ENCODE measurements at places on chromosomes 1 and 21. TPM values are rescaled to one million over a fixed set of nuclear protein-coding genes. Genes with fewer than 3 reads are reported as not detected.
A peak's percentile ranks its signal among the peaks of the same experiment; 100 is the strongest.

GRCh38 chr21:26137379-26138060 is 33.0 kb downstream of the APP start:
- no peak for DNase-seq

DNA sequence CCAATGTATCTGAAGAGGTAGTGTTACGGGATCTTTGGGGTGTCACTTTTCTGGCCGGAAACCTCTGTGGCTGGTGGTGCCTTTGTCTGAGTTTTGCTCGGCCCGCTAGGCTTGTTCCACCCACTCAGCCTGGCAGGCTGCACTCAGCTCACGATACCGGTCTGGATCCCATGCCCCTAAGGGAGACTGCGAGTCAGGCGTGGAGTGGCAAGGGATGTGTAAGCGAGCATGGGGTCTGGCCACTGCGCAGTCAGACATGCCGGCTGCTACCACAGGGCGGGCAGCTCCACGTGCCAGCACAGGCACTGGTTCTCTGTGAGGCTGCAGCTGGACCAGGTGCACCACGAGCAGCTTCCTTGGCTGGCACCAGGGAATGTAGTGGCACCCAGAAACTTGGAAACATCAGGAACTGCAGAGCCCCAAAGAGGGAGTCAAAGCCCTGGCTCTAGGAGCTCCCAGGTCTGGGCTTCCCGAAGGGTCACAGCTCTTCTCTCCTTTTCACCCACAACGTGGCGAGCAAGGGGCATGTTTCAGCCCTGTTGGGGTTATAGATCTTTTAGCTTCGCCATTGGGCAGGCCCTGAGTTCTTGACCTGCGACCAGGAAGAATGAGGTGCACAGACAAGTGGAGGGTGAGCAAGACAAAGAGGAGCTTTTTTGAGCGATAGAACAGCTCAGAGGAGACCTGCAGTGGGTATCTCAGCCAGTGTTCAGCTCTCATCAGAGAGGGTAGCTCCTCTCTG is 23.8 kb upstream of the LRRC8C start:
- peak; percentile 79 for DNase-seq

DNA sequence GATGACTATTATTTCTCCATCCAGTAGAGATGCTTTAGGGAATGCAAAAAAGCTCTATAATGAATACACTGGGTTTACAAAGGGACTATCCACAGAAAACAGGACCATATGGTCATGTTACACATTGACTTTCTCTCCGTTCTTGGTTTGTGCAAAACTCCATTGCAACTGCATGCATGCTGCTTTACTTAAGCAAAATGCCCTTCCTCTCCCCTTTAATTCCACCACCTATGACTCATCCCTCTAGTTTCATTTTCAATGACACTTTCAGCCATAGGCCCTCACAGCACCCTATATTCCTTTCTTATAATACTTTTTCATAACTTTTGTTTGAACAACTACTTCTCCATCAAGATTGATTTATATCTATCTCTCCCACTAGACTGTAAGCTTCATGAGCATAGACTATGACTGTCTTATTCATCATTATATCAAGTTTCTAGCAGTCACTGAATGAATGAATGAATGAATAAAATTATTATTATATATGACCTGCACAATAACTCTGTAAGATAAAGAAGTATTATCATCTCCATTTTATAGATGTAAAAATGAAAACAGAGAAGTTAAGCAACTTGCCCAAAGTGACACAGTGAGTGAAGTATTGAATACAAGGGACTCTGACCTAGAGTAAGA is 248.9 kb downstream of the PLPP3 start:
- DNase-seq = peak; percentile 2

- peak; percentile 53 for DNase-seq
Observed at GRCh38 chr1:117657031-117657430, 51.2 kb downstream of the TENT5C start.

- no peak for DNase-seq
Observed at GRCh38 chr1:169949139-169949538, 55.4 kb upstream of the SCYL3 start.

GRCh38 chr21:31347435-31348032 is 3.5 kb upstream of the TIAM1 start:
- DNase-seq = no peak

DNA sequence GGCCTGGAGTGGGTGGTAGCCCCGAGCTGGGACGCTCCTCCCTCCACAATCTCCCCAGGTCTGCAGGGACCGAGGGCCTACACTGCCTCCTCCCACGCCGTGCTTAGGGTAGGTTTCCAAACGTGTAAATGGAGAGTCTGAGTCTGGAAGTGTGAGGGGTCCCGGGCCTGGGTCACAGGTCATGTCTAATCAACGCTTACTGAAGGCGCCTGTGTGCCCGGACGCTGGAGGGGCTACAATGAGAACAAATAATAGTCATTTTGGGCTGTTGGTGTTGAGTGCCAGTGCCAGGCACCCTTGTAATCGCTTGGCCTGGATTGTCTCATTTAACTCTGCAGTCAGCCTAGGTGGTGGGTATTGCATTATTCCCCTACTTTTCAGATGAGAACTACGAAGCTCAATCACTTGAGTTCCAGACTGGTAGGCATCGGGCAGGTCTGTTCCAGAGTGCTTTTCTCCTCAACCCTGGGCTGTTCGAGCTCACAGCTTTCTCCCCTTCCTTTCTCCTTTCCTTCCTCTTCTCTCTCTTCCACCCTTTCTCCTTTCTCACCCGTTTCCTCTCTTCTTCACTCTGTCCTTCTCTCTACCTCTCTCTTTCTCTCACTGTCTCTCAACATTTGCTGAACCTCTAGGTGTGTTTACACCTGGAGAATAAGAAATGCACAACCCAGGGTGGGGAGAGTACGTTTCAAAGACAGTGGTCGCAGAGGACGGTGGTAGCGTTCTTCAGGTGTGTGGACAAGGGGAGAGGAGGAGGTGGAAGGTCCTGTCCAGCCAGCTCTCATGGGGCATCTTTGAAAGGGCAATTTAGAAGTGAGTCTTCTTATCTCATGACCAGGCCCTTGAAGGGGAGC is 883 bp downstream of the SLC66A1 start:
- DNase-seq = no peak

GRCh38 chr1:61119085-61119484 is 36.7 kb downstream of the NFIA start:
- peak; percentile 5 for DNase-seq

- no peak for DNase-seq
Observed at GRCh38 chr1:65269612-65270011, 39.7 kb upstream of the DNAJC6 start.

GRCh38 chr1:37533317-37534093 is 18.9 kb upstream of the MEAF6 start:
- no peak for DNase-seq

DNA sequence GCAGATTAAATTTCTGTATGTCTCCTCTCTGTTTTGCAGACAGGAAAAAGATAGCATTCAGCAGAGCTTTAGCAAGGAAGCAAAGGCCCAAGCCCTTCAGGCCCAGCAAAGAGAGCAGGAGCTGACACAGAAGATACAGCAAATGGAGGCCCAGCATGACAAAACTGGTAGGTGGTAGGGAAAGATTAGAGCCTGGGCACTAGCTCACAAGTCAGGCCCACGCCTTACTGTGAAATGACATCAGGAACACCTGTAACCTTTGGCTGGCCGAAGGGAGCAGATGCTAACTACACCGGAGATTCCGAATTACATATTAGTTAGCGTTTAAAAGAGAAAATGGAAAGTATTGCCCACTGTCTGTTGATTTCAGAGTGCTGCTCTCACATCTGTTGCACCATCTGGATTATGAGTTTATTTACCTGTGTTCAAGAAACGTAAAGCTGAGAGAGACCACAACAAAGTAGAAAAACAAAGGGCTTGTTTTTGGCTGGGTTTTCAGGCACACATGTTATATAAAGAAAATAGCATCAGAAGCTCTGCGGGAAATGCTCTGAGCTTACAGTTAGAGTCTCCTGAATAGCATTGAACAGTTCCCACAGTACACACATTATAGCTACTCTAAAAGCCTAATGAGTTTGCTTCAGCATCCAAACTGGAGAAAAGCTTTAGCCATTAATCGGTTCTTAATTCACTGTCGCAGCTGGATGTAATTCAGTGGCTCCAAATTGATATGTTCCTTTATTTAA is 160.0 kb downstream of the SDCCAG8 start:
- DNase-seq = no peak

- no peak for DNase-seq
Observed at GRCh38 chr1:174393885-174394284, 53.9 kb upstream of the GPR52 start.

GRCh38 chr1:229756666-229757065 is 130.6 kb downstream of the URB2 start:
- no peak for DNase-seq

GRCh38 chr1:43284065-43284464 is 1.3 kb downstream of the C1orf210 start:
- DNase-seq = no peak

GRCh38 chr1:14996133-14997050 is 157.2 kb upstream of the TMEM51 start:
- DNase-seq = no peak

GRCh38 chr1:53633073-53633704 is 105.8 kb downstream of the GLIS1 start:
- no peak for DNase-seq

- DNase-seq = no peak
Observed at GRCh38 chr1:111270771-111271463, 19.7 kb upstream of the CHIA start.

DNA sequence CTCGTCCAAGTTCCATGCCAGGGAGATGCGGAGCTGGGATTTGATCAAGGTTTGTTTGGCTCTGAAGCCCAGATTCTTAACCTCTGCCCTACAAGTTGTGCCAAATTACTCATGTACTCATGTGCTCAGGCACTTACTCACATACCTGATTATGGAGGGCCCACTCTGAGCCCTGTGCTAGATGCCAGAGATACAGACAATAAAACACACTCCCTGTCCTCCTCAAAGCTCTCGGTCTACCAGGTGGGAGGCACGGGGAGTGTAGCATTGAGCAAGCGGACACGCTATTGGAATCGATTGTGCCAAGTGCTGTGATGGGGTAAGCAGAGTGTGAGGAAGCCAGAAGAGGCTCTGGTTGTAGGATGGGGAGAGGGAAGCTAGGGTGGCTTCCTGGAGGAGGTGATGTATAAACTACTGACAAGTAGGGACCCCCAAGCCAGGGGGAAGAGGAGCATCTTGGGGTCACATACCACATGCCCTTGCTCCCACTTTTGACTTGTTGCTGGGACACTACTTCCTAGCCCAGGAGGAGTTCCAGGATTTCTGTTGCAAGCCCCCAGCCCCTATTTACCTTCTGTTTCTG is 49.8 kb upstream of the IFNLR1 start:
- no peak for DNase-seq

GRCh38 chr1:97827887-97828286 is 92.9 kb downstream of the DPYD start:
- DNase-seq = peak; percentile 10

- no peak for DNase-seq
Observed at GRCh38 chr1:202049129-202049528, 38.7 kb downstream of the ELF3 start.

DNA sequence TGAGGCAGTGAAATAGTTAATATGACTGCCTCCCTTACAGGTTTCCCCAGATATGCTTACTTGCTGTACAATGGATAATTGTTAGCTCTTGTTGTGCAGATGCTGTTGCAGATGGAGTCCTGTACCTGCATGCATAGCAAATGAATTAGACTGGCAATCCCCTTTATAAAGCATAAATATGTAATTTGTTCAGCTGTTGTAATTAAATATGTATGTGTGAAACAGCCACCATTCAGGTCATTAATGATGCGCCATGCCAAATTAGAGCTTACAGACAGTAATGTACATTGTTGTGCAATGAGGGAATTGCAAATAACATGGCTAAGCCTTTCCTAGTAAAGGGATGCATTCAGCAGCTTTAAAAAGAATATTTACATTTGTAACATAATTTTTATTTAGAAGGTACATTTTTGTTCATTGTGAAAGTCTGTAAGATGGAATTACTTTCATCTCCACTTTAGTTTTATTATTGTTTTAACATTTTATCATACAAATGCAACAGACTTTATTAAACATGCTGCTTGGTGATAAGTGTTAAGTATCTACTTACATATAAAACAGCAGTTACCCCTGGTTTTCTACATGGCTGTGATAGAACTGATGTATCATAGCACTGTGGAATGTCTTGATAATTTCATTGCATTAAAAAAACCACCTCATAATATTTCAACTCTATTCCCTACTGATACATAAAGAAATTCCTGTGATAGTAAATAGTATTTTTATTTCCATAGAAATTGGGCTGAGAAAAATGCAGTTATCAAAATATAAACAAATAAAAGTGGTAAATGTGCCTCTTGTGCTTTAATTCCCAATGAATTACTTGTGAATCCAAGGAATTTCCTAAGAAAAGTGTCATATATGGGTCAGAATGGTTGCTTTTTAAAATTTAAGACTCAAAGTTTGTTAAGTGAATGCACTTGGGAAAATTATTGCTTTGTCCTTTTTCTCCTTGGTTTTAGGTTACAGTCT is 99.0 kb downstream of the NFIA start:
- no peak for DNase-seq

- no peak for DNase-seq
Observed at GRCh38 chr1:165852871-165853270, 25.5 kb downstream of the UCK2 start.

GRCh38 chr21:44980562-44981489 is 41.0 kb downstream of the SLX9 start:
- no peak for DNase-seq

DNA sequence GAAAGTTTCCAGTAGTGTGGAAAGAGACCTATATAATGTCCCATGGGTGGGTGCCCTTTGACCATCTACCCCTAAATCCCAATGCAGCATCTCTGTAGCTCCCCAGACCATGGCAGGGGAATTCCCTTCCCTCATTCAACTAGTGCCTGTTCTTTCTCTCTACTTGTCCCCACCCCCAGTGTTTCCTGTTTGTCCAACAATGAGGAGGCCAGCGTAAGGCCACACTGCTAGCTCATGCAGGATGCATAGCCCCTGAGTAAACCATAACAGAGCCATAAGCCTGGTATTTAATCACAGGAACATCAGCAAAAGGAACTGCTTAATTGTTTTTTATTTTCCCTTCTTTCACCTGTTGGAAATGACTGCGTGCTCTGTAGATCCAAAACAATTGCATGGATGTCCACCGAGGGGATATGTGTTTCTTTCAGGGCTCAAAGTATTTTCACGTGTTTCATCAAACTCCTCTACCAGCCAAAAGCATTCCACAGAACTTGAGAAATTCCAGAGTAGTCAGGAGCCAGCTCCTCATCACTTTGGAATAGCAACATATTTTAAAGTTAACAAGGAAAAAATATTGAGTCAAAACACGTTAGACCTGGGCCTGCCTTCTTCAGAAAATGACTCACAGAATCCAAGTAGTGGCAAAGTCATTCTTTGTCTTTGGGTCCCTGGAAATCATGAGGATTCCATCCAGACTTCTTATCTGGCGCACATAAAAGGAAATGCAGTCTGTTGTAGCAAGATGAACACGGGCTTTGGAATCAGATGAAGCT is 162.5 kb upstream of the SGIP1 start:
- no peak for DNase-seq

KIAA1614 gene
- total RNA-seq = 0.33 TPM

PCBP3 gene
- 1.3 TPM for total RNA-seq

FCRL1 gene
- 3.1 TPM for total RNA-seq

BCL2L15 gene
- 0.89 TPM for total RNA-seq

MAB21L3 gene
- total RNA-seq = not detected

OR1C1 gene
- total RNA-seq = not detected

All from CD8-positive, alpha-beta T cell (primary cell).